ENCODE measurements at places on chromosomes 6 and 20.

DNA sequence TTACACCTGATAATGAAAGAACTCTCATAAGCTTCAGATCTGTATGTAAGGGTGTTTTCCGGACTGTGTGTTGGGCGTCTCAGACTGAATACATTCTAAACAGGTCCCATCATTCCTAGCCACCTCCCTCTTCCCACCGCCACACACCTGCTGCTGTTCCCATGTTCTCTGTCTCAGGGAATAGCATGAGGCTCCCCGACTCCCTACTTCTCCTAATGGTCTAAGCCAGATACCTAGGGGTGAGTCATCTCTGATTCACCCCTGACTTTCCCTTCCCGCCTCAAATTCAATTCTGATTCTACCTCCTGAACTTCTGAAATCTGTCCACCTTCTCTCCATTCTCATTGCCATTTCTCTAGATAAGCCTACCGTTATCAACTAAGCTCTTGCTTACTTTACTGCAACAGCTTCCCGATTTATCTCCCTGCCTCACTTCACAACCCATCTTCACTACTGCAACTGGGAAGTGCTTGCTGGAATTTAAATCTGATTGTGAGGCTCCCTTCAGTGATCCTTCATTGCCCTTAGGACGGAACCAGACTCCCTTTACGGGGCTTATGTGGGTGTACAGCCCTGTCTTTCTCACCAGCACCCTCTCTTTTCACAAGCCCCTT lies 1.6 kb downstream of the TMEM14A start:
- DNase-seq = no peak

DNA sequence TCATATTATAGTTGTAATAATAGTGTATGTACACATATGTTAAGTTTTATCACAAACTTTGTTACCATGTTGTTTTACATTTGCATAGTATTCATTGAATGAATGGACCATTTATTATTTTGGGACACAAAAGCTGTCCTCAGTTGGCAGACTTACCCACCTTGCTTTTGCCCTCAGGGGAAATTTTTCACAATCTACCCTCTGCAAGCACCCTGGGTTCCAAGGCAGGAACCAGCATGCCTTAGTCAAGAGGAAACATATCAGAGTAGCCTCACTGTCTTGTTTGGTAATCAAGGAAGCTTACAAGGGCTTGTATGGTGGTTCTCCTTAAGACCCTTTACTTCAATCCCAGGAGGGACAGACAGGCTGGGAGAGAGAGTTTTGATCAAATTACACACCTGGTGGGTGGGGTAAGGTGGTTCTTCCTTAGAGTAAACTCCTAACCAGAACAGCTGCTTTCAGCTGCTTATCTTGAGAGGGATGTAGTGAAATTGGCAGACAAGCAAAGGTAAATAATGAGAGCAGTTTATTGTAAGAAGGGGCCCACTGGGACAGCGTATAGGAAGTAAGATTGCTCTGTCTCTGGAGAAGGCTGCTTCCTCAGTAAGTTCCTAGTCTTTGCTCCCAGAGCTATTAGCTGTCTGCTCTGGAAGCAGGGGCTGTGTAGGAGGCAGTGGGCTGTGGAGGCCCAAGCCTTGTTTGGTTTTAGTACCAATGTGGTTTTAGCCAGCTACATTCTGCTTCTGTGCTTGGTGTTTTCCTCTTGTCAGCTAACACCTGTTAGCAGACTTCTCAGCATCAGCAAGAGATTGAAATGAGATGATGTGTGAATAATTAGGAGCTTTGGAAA lies 31.1 kb downstream of the BRPF3 start:
- no peak for DNase-seq

DNA sequence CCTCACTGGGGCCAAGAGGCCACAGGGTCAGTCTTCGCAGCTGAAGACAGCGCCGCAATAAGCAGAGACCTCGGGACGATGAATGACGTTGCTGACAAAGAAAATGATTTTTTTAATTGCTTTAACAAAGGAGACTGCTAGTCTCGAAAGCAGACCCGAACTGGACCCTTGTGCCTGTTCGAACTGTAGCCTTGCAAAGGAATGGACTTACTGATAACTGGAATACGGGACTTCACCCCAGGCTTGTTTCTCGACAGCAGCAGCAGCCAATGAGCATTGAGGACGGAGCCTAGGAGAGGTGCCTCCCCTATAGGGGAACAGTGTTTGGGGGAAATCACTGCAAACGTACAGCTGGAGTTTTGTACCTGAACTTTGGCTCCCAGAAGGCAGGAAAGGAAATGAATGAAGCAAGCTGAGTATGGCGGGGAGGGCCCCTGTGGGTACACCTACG lies 1.3 kb upstream of the TAF4 start:
- DNase-seq = peak; percentile 83

DNA sequence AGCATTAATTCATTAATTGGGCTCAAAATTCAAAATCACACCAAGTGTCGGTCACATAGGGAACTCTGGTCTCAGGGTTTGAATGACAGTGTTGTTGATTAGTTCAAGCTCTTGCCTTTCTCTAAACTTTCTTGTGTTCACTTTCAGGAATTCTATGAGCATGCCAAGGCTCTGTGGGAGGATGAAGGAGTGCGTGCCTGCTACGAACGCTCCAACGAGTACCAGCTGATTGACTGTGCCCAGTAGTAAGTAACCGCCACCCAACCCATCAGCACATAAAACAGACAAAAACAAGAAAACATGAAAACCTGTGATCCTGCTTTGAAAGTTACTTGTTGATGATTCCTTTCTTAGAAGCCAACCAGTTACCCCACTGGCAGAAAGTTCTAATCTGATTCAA lies 52.7 kb downstream of the GNAS start:
- DNase-seq = no peak

GRCh38 chr6:139742671-139743070 lies 368.2 kb upstream of the CITED2 start:
- no peak for DNase-seq

GRCh38 chr6:139184459-139184858 lies 49.6 kb downstream of the HECA start:
- DNase-seq = no peak

- no peak for DNase-seq
These were observed 123.0 kb upstream of the CEP162 start for GRCh38 chr6:84350397-84350796.

DNA sequence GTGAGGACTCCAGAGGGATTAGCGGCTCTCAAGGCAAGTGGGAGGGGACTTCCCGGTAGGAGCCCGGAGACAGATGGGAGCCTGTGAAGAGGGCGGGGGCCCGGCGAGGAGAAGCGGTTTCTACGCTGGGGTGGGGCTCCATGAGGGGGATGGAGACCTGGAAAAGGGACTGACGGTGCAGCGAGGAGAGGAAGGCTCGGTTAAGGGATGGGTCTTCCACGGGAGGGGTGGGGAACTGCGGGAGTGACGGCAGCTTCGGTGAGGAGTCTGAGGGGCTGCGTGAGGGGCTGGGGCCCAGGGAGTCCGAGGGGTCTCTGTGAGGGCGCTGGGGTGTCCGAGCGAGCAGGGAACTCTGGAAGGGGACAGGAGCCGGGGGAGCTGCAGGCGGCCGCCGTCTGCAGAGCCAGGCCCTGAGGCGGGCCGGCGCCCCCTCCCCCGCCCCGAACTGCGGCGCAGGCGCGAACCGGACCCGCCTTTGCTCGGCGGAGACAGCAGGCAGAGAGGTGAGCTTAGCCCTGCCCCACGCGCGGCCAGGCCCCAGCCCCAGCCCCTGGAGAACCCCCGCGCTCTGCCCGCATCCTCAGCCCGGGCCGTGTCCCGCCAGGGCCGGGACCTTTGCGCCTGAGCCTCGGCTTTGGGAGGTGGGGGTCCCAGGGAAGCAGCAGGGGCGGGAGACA lies at the start of gene NRSN2:
NRSN2 (plus strand) TSS at position 472 of the 677 bp plus-strand sequence. CDS start 2,533 bp downstream, outside the sequence.
- DNase-seq = peak; percentile 86

DNA sequence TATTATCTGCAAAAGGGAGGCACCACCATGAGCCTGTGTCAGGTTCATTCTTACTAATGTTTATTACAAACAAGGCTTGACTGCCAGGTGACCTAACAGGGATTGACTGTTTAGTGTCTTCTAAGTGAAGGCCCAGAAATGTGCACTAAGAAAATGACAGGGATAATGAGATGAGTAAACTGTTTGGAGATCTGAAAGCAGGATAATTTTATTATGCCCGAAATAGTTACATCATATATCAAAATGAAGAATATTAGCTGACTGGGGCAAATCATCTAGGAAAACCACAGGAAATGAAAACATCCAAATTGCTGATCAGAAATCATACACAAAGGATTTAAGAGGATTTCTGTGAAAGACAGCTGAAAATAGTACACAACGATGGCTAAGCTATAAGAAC lies 516.7 kb downstream of the HDGFL1 start:
- no peak for DNase-seq

GRCh38 chr6:112269114-112269513 lies 14.7 kb upstream of the LAMA4 start:
- DNase-seq = no peak

GRCh38 chr20:14559612-14560011 lies 222.2 kb upstream of the FLRT3 start:
- DNase-seq = no peak

DNA sequence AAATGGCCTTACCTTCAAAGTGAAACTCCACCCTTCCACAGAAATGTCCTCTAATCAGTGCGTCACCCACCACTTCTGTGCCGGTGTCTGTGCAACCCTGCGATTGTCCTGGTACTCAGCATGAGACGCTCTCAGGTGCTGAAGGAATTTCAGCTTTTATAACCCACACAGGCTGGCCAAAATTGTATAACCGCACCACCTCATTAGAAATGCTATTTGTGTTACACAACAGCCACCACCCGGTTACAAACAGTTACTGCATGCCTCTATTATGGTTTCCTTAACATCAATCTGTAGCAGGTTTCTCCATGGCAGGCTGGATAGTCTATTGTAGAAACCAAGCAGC lies 51.5 kb downstream of the SLC23A2 start:
- DNase-seq = peak; percentile 34

GRCh38 chr20:4516876-4517275 lies 204.8 kb upstream of the PRND start:
- DNase-seq = no peak

- DNase-seq = no peak
These were observed 10.3 kb upstream of the C6orf58 start for GRCh38 chr6:127566651-127567050.

- no peak for DNase-seq
These were observed 4.8 kb downstream of the PXDC1 start for GRCh38 chr6:3746696-3747095.

DNA sequence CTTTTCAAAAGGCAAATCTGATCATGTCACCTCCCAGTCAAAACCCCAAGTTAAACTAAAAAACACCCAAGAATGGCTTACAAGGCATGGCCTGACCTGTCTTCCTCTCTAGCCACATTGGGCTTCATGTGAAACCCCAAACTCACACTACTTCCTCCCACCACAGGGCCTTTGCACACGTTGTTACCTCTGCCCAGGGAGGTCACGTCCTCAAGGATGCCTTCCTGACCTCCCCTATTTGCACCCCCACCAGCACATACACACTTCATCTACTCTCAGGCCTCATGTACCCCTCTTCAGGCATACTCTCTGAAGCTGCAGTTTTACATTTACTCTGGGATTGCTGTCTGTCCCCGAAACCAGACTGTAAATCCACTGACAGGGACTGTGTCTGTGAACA lies 6.1 kb downstream of the EZR start:
- no peak for DNase-seq

DNA sequence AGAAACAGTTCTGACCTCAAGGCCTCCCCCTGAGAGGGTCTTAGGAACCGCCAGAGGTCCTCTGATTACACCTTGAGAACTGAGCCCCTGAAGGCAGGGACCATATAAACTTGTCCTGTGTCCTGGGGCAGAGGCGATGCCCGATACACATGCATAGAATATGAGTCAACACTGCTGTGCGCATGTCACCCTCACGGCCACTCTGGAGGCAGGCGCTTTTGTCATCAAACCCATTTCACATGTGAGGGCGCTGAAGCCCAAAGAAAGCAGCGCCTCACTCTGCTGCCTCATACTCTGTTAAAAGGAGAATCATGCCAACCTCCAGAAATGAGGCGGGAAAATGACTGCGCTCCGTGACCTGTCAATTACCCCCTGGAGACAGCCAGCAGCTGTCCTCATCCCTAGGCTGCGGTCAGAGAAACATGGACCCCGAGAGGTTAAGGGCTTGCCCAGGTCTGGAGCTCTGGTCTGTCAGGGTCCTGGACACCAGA lies 158.3 kb downstream of the GRM4 start:
- DNase-seq = peak; percentile 60

GRCh38 chr20:19975436-19975799 lies 41.7 kb upstream of the NAA20 start:
- no peak for DNase-seq

- DNase-seq = no peak
These were observed 104.2 kb upstream of the DST start for GRCh38 chr6:56746767-56747504.

- peak; percentile 69 for DNase-seq
These were observed 6.7 kb downstream of the SNAI1 start for GRCh38 chr20:49989234-49990065.

- DNase-seq = peak; percentile 88
These were observed at the start of gene DOK5 for GRCh38 chr20:54475334-54476168. Gene DOK5, plus strand, starts transcription at chr20:54475593. Its CDS starts 354 bp downstream, at chr20:54475947.

- no peak for DNase-seq
These were observed 57.5 kb downstream of the EPB41L2 start for GRCh38 chr6:131005439-131006016.

GRCh38 chr20:14685183-14685582 lies 347.8 kb upstream of the FLRT3 start:
- peak; percentile 33 for DNase-seq

GRCh38 chr20:4087923-4088322 lies 72.6 kb upstream of the RNF24 start:
- no peak for DNase-seq

GRCh38 chr6:131914967-131915751 lies 36.0 kb downstream of the CCN2 start:
- peak; percentile 90 for DNase-seq

DNA sequence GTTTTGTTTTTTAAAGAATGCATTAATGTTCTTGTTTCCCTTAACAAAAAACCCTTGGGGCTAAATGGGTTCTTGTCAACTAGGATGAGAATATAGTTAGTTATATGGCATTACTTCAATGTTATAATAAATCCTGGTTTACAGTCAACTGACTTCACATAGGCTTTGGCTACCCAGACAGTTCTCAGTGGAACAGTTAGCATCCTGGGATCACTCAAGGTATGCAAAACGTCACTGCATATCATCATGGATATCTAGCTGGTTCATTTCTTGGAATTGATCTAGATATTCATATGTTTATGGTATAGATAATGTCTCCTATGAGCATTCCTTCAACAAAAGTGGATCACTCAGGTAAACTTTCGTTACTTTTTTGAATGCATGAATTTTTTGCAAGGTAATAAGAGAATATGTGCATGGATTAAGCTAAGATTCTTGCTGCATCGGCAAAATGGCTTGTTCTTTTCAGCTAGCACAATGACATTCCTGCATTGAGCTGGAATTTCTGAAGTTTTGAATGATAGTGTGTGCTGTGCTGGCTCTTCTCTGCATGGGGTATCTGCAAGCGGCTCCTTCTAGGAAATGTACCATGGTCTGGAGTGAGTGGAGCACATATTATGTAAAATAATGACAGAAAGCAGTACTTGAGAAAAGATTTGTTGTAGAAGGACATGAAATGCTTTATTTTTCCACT lies 138.9 kb downstream of the ADGRG6 start:
- no peak for DNase-seq

DNA sequence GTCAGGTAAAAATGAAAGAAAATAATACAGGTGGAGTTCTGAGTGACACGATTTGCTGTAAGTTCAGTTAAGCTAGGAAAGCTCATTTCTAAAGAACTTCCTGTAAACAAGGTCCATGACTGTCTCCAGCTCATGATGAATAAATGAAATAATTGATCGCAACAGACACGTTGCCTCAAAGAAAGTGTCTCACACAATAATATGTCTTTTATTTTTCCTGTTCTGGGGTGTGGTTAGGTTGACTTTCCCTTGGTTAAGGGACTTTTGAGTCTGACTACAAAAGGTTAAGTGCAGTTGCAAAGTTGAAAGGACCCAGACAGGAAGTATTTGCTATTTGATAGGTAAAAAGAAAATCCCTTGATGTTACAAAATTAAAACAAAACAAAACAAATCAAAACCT lies 304.2 kb upstream of the PRDM1 start:
- no peak for DNase-seq

All from eye (tissue), 1 donor.